AG09319 (cell line): ENCODE measurements at places on chromosomes 7 and 10.

DNA sequence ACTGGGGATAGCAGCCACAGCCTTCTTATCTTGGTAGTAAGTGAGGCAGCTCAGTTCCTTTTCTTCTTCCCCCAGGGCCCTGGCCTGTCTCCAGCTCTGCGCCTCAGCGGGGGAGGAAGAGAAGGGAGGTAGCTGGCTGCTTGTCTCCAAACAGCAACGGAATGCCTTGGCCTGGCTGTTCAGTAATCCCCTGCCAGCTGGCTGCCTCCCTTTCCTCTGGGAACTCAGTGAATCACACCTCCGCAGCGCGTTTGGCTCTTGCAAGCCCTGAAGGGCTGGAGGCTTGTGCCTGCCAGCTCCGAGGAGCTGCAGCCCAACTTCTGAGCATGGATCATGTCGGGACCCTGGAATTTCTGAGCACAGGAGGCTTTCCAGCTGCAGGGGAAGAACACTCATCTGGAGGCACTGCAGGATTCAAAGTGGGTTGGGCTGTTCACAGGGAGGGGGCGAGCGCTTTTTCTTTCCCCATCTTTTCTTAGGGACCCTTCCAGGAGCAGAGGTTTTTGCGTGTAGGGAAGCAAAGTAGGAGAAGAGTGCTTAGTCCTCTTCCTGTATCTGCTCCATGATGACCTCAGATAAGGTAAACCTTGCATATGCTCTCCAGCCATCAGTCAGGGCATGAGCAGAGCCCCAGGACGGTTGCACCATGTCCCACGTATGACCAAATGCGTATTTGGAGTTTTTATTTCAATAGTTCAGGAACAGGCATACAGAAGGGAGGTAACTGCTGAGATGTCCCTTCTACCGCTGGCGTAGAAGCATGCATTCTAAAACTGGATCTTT is 253.2 kb upstream of the INHBA start:
- peak; percentile 96 for DNase-seq

DNA sequence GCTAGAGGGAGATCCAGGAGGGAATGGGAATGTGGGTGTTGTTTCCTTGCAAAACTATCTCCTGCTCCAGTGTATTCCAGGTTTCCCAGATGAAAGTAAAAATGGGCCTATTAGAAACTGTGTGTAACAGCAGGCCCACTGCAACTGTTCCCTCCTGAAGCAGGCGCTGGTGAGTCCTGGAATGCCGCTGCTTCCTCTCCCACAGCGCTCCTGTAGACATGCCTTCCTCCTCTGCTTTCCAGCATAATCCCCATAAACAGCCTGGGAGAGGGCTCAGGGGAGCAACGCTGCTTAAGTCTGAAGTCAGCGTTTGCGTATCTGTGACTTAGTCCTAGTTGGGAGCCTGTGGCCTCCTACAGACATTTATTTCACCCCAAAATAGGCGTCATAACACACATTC is 551.0 kb upstream of the FOXK1 start:
- no peak for DNase-seq

DNA sequence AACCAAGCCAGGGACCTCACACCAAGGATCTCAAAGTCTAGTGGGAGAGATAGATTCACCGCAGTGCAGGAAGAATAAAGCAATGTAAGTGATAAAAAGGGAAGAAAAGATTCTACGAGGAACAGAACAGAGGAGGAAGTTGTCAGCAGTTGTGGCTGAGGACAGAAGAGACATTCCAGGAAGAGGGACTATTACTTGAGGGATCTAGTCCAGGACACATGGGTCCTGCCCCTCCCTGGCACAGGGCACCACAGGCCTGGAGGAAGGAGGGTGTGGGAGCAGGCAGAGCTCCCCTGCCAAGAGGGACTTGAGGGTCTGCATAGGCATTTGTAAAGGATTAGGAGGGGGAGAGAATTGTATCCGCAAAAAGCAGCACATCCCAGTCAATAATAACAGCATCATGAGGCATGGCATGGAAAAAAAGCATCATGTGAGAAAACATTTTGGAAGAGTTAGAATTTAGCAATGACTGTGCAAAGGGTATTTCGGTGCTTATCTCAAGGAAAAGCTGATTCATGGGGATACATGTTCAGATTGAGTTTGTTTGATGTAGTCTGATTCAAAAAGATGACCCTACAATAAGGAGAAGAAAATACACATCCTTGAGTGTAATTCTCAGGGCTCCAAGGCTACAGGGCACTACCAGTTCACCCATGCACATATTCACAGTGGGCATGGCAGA is 12.7 kb downstream of the C10orf71 start:
- no peak for DNase-seq

GRCh38 chr7:158350166-158350900 is 237.3 kb downstream of the PTPRN2 start:
- DNase-seq, result no peak

GRCh38 chr10:121722665-121723064 is 124.4 kb upstream of the FGFR2 start:
- no peak for DNase-seq

GRCh38 chr7:44103923-44104859 is at the start of gene AEBP1:
Gene AEBP1 (plus strand): TSS chr7:44104345. CDS start chr7:44104666, 321 bp downstream.
- no peak for DNase-seq

- DNase-seq, result no peak
Measured at GRCh38 chr7:93055543-93056107, 62.2 kb downstream of the SAMD9 start.

DNA sequence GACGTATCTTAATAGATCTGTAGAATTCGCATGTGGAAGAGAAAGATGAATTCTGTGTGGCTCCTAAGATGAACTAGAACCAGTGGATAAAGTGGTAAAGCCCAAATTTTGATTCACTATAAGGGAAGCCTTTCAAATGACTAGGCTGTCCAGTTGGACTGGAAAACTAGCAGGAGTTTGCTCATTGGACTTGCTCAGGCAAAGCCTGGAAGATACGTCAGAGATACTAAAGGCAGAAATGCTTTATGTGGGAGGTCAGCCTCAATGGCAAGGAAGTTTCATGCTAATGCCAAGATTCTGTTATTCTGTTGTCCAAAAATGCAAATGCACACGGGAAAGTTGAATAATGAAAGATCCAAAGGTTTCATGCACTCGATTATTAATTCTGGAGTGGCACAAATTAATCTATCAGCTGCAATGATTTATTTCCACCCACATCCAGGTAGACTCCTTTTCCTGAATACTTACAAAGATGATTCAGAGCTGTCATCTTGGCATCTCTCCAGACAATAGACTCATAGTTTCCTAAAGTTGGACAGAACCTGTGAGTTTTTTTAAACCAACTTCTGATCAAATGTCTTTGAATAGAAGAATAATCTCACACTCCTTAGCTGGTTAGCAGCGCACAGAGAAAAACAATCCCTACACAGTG is 20.5 kb upstream of the PPP1R3C start:
- DNase-seq, result no peak

DNA sequence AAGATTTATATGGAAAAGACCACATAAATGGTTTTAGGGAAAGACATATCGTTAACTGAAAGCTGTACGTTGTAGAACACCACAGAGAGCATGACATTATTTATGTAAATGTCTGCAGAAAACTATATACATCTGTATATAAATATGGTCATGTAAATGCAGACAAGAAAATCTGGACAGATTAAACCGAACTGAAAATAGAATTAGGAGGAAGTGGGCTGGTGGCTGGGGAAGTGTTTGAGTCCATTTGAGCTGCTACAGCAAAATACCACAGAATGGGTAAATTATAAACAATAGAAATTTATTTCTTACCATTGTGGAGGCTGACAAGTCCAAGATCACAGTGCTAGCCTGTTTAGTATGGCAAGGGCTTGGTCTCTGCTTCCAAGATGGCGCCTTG is 56.3 kb upstream of the USP6NL start:
- no peak for DNase-seq

- no peak for DNase-seq
Measured at GRCh38 chr10:123007558-123008354, 839 bp downstream of the IKZF5 start.

- DNase-seq, result no peak
Measured at GRCh38 chr7:24039991-24040624, 243.9 kb upstream of the NPY start.

DNA sequence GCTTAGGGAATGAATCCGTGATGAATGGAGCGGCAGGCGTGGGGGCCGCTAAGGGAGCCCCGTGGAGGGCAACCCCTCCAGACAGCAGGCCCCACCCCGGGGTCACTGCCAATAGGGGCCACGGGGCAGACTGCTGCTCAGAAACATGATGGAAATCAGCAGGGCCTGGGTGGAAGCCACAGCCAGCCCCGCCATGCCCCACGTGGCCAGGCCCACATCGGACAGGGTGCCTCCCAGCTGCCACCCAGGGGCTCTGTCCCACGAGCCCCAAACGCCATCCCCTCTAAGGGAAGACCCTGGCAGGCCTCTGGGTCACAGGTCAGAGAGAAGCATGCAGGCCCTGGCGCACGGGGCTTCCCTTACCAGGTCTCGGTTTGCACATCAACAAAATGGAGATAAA is 28.4 kb downstream of the TNRC18 start:
- no peak for DNase-seq

DNA sequence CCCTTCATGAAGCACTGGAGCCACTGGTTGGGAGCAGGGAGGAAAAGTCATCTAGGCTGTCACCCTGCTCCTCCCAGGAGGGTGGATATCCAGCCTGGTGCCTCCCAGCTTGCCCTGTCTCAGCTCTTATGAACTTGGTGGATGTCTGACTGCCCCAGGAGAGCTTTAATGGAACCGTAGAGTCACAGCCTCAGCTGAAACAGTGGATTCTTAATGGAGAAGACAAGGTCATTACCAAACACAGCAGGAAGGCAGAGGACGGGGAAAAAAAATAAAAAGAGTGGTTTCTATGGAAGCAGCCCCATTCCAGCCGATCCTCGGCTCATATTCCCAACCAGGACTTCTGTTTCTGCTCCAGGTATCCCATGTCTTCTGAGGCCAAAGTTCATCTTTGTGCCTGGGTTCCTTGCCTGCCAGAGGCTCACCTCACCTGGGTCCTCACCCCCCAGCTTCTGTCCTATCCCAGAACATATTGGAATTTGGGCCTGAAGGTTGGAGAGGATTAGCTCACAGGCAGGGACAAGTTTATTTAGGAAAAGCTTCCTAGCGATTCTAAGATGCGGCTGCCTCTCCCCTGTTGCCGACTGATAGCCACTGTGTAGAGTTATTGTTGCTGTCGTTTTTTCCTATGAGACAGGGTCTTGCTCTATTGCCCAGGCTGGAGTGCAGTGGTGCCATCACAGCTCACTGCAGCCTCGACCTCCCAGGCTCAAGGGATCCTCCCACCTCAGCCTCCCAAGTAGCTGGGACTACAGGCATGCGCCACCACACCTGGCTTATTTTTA is 15.6 kb downstream of the CCL26 start:
- DNase-seq, result no peak

- no peak for DNase-seq
Measured at GRCh38 chr10:129945941-129946760, 17.9 kb downstream of the EBF3 start.

DNA sequence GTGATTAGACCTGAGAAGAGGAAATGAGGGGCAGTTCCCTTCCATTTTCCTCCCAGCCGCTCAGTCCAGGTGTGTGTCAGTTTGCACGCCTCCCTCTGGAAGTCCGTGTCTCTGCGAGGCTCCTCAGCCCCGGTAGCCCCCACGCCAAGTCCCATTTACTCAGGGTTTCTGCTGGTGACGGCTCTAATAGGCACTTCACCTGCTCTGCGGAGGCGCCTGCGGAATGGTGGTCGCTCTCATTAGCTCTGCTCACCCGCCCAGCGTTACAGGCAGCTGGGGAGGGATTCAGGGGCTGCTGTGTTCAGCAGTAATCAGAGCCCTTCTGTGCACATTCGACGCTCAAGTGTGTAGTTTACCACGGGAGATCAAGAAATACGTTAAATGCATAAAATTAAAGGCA is 179.9 kb downstream of the MGMT start:
- no peak for DNase-seq

DNA sequence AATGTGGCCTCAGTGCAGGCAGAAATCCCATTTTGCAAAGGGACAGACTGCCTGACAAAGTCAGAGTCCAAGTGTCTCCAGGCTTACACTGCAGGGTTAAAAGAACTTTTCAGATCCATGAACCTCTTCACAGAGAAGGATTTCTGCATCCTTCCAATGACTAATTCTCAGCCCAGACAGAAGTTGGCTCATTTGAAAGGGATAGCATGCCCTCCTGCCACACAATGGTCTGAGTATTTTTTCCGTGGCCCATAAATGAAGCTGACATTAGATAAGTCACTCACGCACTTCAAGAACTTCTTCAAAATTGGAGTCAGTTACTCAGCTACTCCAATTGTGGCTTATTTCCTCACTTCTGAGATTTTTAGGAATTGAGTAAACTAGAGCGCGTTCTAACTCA is 170.2 kb downstream of the PLXNA4 start:
- no peak for DNase-seq

- DNase-seq, result no peak
Measured at GRCh38 chr10:121595806-121596688, 2.2 kb downstream of the FGFR2 start.

DNA sequence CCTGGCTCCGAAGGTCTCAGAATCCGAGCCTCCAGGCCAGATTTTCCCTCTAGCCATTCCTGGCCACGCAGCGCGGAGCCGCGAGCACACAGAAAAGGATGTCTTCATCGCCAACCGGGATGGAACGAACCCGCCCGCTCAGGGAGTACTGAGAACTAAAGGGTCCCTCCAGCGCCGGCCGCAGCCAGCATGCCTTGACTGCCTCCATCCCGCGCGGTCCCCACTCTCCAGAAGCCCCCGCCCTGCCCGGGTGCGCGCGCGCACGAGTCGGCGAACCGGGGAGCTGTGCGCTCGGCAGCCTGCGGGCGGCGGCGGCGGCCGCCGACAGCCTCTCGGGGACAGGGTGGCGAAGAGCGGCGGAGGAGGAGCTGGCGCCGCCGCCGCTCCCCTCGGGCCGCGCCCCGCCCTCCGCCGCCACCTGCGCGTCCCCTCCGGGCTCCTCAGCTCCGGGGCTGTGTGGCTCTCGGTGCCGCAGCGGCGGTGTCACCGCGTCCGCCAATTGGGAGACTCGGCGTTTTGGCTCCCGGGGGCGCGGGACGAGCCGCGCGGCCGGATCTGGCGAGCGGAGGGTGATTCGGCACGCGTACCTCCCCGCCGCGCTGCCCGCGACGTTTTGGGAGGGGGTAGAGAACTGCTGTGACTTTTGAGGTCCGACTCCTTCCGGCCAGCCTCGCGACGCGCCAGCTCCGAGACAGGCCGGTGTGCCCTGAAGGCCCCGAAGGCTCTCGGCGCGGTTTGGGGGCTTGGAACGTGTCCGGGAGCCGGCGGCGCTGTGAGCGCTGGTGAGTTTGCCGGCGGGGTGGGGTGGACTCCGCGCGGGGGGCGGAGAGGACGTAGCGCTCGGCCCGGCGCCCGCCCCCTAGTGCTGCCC is 453 bp upstream of the GALNT17 start:
- no peak for DNase-seq

DNA sequence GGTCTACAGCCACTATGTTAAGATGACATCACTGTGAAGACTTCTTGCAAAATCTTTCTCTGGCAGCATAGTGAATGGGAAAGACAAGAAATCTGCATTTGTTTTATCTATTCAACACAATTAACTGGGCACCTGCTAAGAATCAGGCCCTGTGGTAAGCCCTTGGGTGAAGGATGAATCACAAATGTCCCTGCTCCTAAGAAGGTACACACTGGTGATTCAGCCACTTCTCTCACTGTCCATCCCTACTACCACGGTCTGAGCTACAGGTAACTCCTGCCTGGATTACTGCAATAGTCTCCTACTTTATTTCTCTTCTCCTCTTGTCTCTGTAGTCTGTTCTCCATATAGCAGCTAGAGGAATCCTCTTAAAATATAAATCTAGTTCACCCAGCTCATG is 116.1 kb downstream of the HIBADH start:
- DNase-seq, result no peak

GRCh38 chr10:15255961-15256360 is 87.5 kb upstream of the NMT2 start:
- no peak for DNase-seq

GRCh38 chr7:128705891-128706333 is 33.2 kb upstream of the CALU start:
- DNase-seq, result no peak

GRCh38 chr7:18221377-18222293 is 194.0 kb upstream of the PRPS1L1 start:
- DNase-seq, result peak; percentile 2
